Heart left ventricle (tissue), 16 donors: ENCODE measurements at places on chromosomes 2 and 18. TPM values are rescaled to one million over a fixed set of nuclear protein-coding genes. Genes with fewer than 3 reads are reported as not detected.

- DNase-seq: no peak
- H3K36me3 ChIP-seq: no peaks in the 10 kb centered on the region
These were observed 22.9 kb upstream of the NCKAP5 start for GRCh38 chr2:133591164-133591563.

Gene MPP4
- not detected for total RNA-seq

- no peaks in the 10 kb centered on the region for H3K27me3 ChIP-seq
- H3K27ac ChIP-seq: no peak overlapping the region
- H3K4me3 ChIP-seq: no peak overlapping the region
- H3K36me3 ChIP-seq: no peaks in the 10 kb centered on the region
These were observed 61.3 kb downstream of the PMAIP1 start for GRCh38 chr18:59961070-59961469.

Gene SCN2A
- 0.17 TPM for total RNA-seq

Gene PTPN18
- 9.7 TPM for total RNA-seq
